Tibial nerve (tissue), 4 donors: ENCODE measurements at places on chromosomes 7 and 10. TPM values are rescaled to one million over a fixed set of nuclear protein-coding genes. Genes with fewer than 3 reads are reported as not detected.

GRCh38 chr10:14588084-14588937 is 186.4 kb downstream of the FAM107B start:
- DNase-seq, result no peak

GRCh38 chr10:45480294-45480693 is 106.3 kb downstream of the ALOX5 start:
- DNase-seq, result no peak

DNA sequence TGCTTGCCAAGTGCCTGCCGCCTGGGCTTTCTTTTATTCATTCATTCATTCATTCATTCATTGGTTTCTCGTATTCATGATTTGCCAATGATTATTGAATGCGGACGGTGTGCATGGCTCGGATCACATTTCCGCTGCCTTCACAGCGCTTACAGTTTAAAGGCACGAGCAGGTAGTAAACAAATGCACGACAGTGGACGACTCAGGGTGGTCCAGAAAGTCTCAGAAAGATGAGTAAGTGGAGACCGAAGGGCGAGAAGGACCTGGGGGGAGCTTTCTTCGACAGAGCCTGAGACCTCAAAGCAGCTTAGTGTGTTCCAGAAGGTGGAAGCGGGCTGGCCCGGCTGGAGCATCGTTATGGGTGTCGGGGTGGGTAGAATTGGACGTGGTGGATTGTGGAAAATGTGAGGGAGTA is 506 bp downstream of the MCM10 start:
- no peak for DNase-seq

DNA sequence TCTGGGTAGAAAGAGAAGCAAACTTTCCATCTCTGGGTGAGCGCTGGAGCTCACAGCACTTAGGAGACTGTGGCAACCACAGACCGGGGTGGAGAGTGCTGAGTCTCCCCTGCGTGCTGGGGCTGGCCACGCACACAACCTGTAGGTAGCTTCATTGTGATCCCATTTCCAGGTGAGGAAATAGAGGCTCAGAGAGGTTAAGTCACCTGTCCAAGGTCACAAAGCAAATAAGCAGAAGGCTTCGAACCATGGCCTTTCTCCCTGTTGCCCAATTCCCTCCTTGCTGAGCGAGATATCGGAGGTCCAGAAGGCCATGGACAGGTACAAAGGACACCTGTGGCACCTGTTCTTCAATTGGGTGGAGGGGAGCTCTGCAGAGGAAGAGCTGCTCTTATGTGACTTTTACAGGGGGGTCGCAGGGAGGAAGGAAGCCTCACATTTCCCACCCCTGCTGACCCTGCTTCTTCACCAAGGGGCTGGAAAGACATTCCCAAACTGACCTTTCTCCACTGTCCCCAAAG is 39.4 kb downstream of the ZCCHC24 start:
- DNase-seq, result no peak

DNA sequence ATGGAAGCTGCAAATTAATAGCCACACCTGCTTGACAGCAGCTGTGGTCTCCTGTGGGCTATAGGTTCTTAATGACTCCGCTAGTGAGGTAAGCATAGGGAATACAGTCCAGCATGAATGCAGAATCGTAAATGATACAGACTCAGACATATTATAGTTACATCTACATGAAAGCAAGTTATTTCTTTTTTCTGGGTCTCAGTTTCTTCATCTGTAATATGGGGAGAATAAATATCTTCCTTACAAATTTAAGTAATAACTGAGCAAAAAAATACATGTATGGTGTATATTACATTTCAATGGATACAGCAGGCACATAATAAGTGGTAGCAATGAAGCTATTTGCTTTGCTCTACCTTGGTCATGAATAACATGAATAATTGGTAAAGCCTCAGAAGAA is 245.9 kb upstream of the RHOBTB1 start:
- DNase-seq, result no peak

- DNase-seq, result no peak
Measured at GRCh38 chr10:77378366-77379349, 258.9 kb downstream of the KCNMA1 start.

GRCh38 chr10:98344589-98345038 is 70.4 kb downstream of the PYROXD2 start:
- DNase-seq, result peak; percentile 86

DNA sequence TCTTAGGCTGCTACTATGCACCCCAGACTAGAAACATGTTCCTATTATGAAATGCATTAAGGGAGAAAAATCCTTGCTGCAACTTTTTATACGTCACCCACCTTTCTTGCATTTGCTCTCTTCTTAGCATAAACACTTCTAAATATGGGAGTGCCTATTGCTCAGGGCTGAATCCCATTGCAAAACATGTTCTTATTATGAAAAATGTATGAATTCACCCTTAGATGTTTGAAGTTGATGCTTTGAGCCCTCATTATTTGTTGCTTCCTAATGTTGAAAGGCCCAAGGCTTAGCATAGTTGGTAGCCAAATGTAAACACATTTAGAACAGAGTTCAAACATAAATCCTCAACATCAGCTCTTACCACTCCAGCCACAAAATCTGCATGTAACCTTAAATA is 52.8 kb downstream of the BMPER start:
- no peak for DNase-seq

GRCh38 chr10:22899307-22899706 is 28.5 kb upstream of the ARMC3 start:
- no peak for DNase-seq

GRCh38 chr10:29030900-29031299 is 258.0 kb upstream of the LYZL1 start:
- no peak for DNase-seq

DNA sequence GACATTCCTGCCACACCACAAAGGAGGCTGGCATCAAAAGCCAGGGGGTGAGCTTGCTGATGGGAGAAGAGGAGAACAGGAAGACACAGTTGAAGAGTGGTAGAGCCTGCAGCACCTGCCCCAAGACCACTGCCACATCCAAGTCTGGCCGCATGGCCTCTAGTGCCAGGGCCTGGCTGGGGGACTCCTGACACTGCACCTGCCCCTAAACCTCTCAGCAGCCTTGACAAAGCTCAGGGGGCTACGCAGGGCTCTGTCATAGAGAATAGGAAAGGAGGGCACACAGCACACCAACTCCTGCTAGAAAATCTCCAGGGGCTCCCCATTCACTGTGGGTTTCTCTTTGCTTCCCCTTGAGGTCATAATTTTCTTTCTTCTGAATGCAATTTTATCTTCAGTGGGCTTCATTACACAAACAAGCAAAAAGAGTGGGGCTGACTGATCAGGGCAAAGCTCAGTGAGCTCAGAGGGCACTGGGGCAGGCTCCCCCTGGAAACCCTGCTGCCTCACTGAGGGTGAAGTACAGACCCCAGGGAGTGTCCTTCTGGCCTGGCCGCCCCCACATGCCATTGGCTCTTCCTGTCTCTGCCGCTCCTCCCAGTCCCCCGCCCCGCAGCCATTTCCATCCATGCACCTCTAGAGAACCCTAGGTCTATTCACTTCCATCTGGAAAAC is 37.2 kb downstream of the VOPP1 start:
- no peak for DNase-seq

DNA sequence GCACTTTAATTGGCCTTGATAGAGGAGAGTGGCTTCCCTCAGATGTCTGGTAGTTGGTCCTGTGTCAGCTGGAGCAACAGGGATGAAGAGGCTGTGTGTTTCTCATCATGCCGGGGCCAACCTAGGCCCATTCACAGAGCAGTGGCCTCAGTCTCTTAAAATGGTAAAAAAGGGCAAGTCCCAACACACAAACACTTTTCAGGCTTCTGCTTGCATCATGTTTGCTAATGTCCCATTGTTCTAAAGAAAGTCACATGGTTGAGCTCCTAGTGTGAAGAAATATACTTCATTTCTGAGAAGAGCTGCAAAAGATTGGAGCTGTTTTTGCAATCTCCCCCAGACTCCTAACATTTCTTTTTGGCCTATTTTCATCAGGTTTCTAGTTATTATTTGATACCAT is 40.6 kb upstream of the RBAK start:
- no peak for DNase-seq

DNA sequence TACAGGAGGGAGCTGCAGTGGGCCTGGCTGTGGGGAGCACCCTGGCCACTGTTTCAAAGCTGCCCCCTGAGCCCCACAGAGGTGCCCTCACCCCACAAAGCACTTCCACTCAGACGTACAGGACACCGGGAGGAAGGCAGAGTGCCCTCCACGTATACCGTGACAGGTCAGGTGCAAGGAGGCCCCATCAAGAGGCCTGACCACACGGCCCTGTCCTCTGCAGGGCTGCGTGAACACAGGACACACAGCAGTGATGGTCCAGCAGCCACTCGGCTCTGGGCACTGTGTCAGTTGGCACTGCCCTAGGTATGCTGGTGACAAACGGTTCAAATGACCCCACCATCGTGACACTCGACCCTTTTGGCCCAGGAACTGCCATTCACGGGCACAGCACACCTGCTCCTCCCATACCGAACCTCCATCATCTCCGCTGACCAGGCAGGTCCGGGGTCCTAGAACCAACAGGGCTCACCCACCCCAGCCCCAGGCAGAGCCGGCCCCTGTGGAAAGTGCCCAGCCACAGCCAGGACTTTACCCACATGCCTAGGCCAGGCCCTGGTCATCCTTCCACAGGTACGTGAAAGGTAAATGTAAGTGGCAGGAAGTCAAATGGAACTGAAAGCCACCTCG is 560.9 kb downstream of the PTPRN2 start:
- DNase-seq, result no peak

CPEB3 gene
- total RNA-seq, result 8.8 TPM

FGFR2 gene
- total RNA-seq, result 8.4 TPM

UCN3 gene
- not detected for total RNA-seq

PLAC9 gene
- total RNA-seq, result 199 TPM

LRRD1 gene
- total RNA-seq, result 0.39 TPM

MKI67 gene
- 1.1 TPM for total RNA-seq

ZDHHC4 gene
- total RNA-seq, result 39.3 TPM
